Mesothelial cell of epicardium (in vitro differentiated cells): ENCODE measurements at places on chromosomes 12 and 14.

- no peak for DNase-seq
- H3K27ac ChIP-seq: peak overlapping the region; percentile 100
- peaks cover 79% of the 10 kb centered on the region for H3K4me1 ChIP-seq
- H3K27me3 ChIP-seq: no peaks in the 10 kb centered on the region
- peaks cover 19% of the 10 kb centered on the region for H3K36me3 ChIP-seq
Observed at GRCh38 chr12:114667669-114668150, 16.3 kb downstream of the TBX3 start.

DNA sequence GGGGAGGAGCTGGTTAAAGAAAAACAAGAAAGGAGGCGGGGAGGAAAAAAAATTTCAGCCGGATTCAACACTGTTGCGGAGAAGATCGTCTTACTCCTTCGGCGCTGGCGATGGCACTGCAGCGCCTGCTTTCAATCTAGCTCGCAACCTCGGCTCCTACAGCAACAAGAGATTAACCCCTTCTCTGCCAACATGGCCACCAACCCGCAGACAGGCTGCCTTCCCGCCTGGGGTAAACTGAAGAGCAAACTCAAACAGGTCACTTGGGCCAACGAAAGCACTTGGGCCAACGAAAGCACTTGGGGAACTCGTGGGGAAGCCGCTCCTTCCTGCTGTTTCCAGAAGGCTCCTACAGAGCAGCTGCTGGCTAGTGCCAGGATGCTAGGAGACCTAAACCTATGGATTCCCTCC lies 73.7 kb downstream of the CIT start:
- DNase-seq: peak; percentile 46
- peak overlapping the region; percentile 55 for H3K27ac ChIP-seq
- peaks cover 7% of the 10 kb centered on the region for H3K36me3 ChIP-seq
- no peaks in the 10 kb centered on the region for H3K27me3 ChIP-seq
- peaks cover 18% of the 10 kb centered on the region for H3K4me1 ChIP-seq

DNA sequence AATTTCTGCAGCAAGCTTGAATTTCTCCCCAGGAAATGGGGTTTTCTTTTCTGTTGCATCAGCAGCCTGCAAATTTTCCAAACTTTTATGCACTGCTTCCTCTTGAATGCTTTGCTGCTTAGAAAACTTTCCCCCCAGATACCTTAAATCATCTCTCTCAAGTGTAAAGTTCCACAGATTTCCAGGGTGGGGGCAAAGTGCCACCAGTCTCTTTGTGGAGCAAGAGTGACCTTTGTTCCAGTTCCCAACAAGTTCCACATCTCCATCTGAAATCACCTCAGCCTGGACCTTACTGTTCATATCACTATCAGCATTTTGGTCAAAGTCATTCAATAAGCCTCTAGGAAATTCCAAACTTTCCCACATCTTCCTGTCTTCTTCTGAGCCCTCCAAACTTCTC lies 241.6 kb upstream of the TMTC1 start:
- H3K36me3 ChIP-seq: peaks cover 7% of the 10 kb centered on the region
- H3K27ac ChIP-seq: no peak overlapping the region
- no peak overlapping the region for H3K4me3 ChIP-seq
- DNase-seq: no peak
- H3K27me3 ChIP-seq: no peaks in the 10 kb centered on the region
- peaks cover 26% of the 10 kb centered on the region for H3K4me1 ChIP-seq

DNA sequence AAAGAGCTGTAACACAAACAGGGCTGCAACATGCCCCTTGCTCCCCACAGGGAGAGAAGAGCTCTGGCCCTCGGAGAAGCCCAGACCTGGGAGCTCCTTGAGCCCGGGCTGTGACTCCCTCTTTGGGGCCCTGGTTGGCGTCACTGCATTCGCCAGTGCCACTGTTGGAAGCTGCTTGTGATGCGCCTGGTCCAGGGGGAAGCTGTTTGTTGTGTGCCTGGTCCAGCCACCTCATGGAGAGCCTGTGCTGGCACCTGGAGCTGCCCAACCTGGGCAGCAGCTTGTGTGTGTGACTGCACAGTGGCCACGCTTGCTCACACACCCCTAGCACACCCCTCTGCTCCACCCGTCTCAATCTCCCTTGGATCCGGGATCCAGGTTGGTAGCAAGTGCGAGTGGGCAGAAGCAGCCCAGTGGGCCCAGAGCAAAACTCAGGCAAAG lies 49.5 kb downstream of the A2M start:
- H3K36me3 ChIP-seq: no peaks in the 10 kb centered on the region
- H3K4me1 ChIP-seq: peaks cover 28% of the 10 kb centered on the region
- DNase-seq: no peak
- peak overlapping the region; percentile 79 for H3K4me3 ChIP-seq

DNA sequence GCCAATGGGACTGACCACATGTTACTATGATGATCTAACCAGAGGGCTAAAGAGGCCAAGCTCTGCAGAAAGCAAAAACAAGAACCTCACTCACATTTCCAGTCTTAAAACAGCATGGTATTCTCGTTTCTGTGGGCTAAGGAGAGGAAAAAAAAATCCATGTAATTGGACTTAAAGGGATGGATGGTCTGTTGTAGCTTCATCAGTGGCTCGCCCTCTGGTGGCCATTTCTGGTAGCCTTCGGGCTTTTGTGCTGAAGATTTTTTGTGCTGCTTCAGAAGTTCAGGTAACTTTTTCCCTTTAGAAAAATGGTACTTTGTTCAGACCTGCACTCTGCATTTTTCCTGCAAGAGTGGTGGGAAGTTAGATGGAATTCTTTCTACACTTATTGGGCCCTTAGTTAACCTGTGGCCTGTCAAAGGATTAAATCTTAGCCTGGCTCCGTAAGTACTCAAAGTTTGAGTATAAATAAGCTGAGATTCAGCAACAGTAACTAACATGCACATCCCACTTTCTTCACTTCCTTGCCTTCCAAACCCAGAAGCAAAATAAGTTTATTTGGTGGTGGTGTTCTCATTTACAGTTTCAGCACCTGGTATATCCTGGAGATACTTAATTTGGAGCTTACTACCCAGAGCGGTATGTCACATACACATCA lies 22.3 kb downstream of the DCAF4 start:
- no peaks in the 10 kb centered on the region for H3K27me3 ChIP-seq
- DNase-seq: peak; percentile 40
- H3K27ac ChIP-seq: no peak overlapping the region
- no peak overlapping the region for H3K4me3 ChIP-seq
- no peaks in the 10 kb centered on the region for H3K4me1 ChIP-seq
- H3K36me3 ChIP-seq: peaks cover 20% of the 10 kb centered on the region

GRCh38 chr14:103070971-103071542 lies 13.0 kb upstream of the LBHD2 start:
- H3K27ac ChIP-seq: no peak overlapping the region
- H3K36me3 ChIP-seq: no peaks in the 10 kb centered on the region
- no peak overlapping the region for H3K4me3 ChIP-seq
- DNase-seq: no peak

DNA sequence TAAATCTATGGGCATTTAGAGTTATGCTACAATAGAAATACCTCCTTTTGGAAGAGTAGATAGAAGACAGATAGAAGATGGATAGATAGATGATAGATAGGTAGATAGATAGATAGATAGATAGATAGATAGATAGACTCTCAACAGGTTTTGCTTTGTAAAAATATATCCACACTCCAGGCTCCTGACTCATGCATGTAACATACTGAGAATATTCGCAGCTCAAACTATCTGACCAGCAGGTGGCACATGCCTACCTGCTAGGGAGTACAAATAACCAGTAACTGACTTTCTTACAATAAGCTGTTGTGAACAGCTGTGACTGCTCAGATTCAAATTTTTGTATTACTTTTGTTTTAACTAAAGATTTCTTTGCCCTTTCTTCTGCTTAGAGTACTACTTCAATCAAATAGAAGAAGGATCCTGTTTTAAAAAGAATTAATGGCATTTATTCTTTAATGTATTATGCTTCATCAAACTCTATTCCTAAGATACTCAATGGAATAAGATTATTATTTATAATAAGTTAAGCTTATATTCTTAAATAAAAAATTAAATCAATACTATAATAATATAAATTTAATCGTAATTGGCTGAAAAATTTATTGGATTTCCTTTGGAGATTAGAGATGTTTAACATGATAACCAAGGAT lies 15.8 kb upstream of the CPNE8 start:
- no peak overlapping the region for H3K27ac ChIP-seq
- H3K36me3 ChIP-seq: no peaks in the 10 kb centered on the region
- no peaks in the 10 kb centered on the region for H3K4me1 ChIP-seq
- DNase-seq: no peak
- no peaks in the 10 kb centered on the region for H3K27me3 ChIP-seq

DNA sequence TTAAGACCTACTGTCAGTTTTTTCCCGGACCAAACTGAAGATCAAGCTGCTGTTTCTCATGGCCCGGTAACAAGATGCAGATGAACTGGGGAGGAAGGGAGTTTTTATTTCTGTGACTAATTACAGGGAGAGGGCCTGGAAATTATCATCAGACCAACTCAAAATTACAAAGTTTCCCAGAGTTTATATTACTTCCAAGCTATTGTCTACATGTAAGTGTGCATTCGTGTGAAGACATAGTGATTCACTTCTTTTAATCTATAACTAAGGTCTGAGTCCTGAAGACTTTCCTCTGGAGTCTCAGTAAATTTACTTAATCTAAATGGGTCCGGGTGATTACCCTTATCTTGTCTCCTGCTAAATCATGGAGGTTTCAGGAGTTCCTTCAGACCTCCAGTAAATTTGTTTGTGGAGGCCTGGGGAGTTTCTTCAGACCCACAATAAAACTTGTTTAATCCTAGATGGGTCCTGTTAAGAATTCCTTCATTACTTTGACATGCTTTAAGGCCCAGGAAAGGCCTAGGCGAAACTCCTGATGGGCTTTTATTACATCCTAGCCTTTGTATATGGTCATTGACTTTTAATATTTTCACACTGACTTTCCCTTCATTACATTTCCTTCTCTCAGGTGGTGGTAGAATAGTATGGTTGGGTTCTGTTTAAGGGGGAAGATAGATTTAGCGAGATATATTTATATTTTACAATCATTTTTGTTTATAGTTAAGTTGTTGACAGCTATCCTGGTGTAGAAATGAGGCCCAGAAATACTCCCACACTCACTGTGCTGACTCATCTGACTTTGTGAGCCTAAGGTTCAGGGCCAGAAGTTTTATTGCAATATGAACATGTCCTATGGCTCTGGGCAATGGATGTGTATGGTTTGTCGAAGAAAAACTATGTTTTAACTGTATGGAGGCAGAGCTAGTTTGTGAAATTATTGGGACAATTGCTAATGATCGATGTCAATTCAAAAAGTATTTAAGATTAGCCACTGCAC lies 627.0 kb upstream of the FBXO33 start:
- no peak for DNase-seq
- H3K4me3 ChIP-seq: no peak overlapping the region
- no peaks in the 10 kb centered on the region for H3K27me3 ChIP-seq

DNA sequence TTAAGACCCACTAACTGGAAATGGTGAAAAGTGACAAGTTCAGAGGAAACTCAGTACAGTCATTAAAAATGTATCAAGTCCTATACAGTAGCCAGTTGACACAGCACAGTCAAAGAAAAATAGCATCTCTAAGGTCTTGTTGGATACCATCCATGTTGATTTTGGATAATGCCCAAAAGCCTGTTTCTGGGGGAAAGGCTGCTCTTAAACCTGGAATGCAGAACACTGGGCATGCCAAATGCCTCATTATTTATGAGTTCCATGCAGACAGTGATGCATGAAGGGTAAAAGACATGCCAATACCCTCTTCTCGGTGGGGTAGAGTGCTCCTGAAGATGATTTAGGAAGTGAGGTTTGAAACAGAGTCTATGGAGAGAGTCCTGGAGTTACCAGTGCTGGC lies 29.6 kb downstream of the KCNK13 start:
- no peak overlapping the region for H3K27ac ChIP-seq
- H3K4me3 ChIP-seq: no peak overlapping the region
- H3K4me1 ChIP-seq: peaks cover 9% of the 10 kb centered on the region
- no peaks in the 10 kb centered on the region for H3K36me3 ChIP-seq
- peaks cover 35% of the 10 kb centered on the region for H3K27me3 ChIP-seq
- DNase-seq: no peak

GRCh38 chr12:132942611-132943010 lies 13.5 kb downstream of the ZNF605 start:
- DNase-seq: no peak
- H3K27me3 ChIP-seq: no peaks in the 10 kb centered on the region
- H3K27ac ChIP-seq: no peak overlapping the region
- H3K4me1 ChIP-seq: no peaks in the 10 kb centered on the region
- peaks cover 73% of the 10 kb centered on the region for H3K36me3 ChIP-seq

- H3K4me3 ChIP-seq: no peak overlapping the region
- DNase-seq: no peak
- H3K36me3 ChIP-seq: no peaks in the 10 kb centered on the region
- H3K27me3 ChIP-seq: no peaks in the 10 kb centered on the region
Observed at GRCh38 chr12:7877420-7877819, 4.7 kb upstream of the SLC2A14 start.

DNA sequence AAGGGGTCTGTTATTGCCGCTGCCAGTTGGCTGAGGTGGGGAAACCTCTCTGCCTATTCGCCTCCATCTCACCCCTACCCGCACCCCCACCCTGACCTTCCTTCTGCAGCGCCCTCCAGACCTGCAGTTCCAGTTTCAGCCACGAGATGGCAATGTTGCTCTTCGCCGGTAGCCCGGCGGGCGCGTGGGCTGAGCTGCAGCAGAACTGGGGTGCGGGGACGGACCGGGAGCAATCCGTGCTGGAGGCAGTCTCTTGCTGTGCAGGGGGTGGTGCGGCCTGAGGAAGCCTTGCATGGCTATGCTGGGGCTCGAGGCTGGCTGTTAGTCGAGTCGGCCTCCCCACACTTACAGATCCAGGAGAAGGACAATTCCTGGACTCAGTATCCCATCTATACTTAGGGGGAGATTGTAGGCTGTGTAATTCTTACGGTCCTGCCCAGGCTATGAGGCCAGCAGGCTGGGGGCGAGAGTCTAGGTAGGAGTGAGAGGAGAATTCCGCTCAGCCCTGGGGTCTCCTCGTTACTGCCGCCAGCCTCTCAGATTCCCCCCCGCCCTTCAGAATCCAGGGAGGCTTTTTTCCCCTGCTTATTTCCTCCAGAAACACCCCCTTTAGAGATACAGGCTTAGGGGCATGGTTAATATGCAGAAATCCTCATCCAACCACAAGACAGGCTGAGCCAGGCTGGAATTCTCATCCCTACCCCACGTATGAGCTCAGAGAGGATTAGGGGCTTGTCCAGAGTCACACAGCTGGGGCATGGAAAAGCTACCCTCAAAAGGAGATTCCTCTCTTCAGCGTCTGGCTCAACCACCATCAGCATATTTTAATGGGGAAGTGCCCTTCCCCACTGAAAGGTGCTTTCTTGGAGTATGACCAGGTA lies 118.2 kb downstream of the AACS start:
- H3K27ac ChIP-seq: no peak overlapping the region
- H3K4me1 ChIP-seq: peaks cover 11% of the 10 kb centered on the region
- DNase-seq: peak; percentile 68
- no peaks in the 10 kb centered on the region for H3K36me3 ChIP-seq
- H3K4me3 ChIP-seq: no peak overlapping the region

DNA sequence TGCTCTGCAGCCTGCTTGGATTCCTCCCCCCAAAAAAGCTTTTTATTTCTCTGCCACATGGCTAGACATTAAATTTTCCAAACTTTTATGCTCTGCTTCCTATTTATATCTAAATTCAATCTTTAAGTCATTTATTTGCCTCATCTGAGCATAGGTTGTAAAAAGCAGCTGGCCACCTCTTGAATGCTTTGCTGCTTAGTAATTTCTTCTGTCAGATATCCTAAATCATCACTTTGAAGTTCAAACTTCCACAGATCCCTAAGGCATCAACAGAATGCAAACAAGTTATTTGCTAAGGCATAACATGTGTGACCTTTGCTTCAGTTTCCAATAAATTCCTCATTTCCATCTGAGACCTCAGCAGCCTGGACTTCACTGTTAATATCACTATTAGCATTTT lies 209.6 kb downstream of the FSCB start:
- H3K27me3 ChIP-seq: no peaks in the 10 kb centered on the region
- H3K4me1 ChIP-seq: peaks cover 2% of the 10 kb centered on the region
- no peak for DNase-seq
- no peak overlapping the region for H3K4me3 ChIP-seq
